ENCODE measurements at places on chromosomes 5 and 9.
A peak's percentile ranks its signal among the peaks of the same experiment; 100 is the strongest.

DNA sequence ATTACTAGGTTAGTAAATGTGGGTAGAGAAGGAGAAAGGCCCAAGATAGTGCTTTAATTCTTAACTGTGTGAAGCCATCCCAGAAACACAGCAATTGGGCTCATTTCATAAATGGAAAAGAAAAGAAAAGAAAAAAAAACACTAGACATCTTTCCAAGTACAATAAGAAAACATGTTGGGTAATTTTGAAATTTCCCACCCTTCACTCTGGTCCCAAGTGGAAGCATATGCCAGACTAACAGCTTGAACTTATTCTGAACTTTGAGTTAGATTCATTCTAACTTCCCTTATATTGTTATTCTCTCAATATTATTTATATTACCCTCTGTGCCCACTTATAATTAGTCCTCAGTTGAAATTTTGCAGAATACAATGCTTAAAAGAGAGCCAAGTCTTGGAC, 113.4 kb upstream of the GHR start:
- DNase-seq, result no peak

GRCh38 chr5:37208883-37209797, 40.0 kb downstream of the CPLANE1 start:
- DNase-seq, result no peak

GRCh38 chr9:134629586-134630392, 11.8 kb upstream of the COL5A1 start:
- DNase-seq, result no peak

GRCh38 chr9:31355159-31355882, 1029.1 kb upstream of the ACO1 start:
- DNase-seq, result no peak

DNA sequence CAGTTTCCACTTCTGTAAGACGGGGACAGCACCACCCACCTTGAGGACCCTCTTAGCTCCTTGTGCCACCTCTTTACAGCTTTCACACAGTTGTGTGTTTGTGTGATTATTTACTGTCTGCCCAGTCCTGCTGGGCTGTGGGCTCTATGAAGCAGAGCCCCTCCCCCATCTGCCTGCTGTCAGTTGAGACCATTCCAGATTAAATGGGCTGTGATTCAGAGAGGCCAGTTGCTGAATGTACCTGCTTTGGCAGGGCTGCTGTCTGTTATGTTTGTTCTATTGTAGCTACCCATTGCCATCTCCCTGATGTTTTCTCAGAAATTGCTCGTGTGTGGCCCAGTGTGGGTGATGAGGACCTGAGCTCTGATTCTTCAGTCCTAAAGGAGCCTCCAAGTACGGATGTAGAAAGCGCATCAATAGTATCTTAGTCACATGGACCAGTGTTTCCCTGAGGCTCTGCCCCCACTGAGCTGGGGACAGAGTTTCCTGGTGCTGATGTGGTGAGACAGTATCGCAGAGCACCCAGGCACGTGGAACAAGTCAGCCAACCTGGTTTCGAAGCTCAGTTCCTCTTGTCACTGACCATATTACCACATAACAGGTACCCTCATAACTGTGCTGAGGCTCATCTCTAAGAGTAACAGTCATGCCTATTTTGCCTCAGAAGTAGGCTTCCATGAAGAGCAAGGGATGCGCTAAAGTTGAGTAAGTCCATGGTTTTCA, 3.7 kb downstream of the ANGPTL2 start:
- no peak for DNase-seq

DNA sequence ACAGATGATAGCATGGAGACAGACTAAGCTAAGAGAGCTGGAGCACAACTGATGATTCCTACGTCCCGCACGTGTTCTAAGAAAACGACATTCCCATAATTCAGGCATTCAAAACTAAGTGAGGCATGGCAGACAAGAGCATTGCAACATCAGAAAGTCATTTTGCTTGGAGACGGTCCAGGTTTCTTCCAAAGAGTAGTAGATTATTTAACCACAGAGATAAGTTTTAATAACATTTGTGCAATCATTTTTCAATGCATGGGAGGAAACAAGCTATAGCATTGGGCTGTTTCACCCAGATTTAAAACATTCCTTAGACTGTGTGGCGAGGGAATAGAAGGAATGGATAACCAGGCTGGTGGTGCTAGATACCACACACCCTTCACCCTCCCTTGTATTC, 117.2 kb downstream of the APBA1 start:
- DNase-seq, result no peak

DNA sequence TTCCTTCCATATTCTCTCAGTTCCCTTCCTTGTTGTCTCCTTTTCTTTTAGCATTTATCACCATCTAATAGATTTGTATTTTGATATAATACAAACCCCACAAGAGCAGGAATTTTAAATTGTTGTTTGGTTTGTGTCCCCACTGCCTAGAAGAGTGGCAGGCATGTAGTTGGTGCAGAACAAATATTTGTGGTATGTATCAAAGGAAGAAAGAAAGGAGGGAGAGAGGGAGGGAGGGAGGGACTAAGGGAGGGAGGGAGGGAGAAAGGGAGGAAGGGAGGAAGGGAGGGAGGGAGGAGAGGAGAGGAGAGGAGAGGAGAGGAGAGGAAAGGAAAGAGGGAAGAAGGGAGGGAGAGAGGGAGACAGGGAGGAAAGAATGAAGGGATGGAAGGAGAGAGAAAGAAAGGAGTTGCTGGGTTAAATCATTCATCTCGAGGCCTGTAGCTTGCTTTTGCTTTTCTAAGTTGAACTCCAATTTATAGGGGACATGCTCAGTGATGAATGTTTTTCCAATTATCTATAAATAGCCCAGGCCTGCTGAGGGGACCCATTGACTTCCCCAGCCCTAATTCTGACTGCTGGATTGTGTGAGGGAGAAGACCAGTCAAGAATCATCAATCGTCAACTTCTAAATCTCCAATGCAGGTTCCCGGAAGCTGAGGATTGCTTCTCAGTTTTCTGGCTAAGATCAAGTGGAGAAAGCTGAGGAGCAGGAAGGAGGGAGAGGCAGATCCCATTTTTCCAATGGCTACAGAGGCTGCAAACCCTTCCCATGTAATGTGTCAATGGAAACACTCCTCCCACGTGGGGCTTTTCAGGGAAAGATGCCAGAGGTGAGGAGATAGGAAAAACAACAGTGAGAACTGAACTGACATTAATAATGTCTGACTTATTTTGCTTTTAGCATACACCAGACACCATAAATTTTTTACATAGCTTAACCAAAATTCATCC, 320.7 kb downstream of the ASTN2 start:
- no peak for DNase-seq

DNA sequence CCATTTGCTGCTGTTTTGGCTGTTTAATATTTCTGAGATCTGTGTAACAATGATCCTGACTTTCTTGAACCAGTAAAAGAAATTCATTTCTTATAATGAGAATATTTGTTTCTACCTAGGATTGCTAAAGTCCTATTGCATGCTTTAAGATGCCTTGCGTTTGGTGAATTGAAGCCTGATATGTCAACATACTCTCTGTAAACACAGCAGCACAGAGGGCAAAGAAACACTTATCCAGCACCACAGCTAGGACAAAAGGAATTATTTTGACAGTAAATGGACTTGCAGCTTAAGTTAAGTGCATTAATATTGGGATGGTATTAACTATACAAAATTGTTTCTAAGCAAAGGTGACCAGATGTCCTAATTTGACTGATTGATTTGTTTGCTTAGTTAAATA, 2031.2 kb upstream of the CDH6 start:
- no peak for DNase-seq

- DNase-seq, result no peak
These were observed 175.5 kb upstream of the KLF4 start for GRCh38 chr9:107665057-107665456.

GRCh38 chr9:136222906-136223285, 18.0 kb upstream of the LHX3 start:
- DNase-seq, result no peak

GRCh38 chr9:134010310-134011173, 14.7 kb upstream of the BRD3OS start:
- DNase-seq, result no peak

GRCh38 chr9:24712206-24712605, 166.5 kb upstream of the IZUMO3 start:
- DNase-seq, result no peak

DNA sequence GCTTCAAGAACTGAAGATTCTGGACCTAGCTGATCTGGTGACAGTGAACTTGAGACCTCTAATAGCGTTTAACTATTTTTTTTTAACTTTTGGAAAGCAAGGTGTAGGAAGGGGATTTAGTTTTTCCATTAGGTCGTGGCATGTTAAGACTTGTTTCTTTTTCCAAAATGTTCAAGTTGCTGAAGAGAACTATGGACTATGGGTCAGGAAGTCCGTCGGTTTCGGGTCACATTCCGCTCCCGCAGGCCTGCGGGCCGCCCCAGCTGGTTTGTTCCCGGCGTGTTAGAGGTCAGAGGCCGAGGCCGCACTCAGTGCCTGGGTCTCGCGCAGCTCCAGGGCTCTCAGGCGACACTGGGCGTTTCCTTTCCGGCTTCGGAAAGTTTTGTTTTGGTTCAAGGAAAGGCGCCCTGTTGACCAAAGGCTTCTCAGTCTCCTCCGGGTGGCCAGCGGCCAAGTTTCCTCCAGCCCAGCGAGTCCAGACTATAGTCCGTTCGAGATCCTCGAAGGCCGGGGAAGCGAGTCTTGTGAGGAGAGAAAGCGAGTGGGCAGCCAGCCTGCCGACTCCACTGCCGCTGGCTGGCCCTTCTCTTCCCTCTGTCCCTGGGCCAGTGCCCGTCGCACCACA, 586 bp upstream of the FCHO2 start:
- peak; percentile 0 for DNase-seq

GRCh38 chr9:101468116-101468515, 32.5 kb upstream of the ALDOB start:
- DNase-seq, result no peak

GRCh38 chr5:90932052-90932699, 373.6 kb downstream of the ADGRV1 start:
- DNase-seq, result peak; percentile 12

GRCh38 chr5:115855959-115856358, 14.2 kb downstream of the AP3S1 start:
- peak; percentile 41 for DNase-seq

DNA sequence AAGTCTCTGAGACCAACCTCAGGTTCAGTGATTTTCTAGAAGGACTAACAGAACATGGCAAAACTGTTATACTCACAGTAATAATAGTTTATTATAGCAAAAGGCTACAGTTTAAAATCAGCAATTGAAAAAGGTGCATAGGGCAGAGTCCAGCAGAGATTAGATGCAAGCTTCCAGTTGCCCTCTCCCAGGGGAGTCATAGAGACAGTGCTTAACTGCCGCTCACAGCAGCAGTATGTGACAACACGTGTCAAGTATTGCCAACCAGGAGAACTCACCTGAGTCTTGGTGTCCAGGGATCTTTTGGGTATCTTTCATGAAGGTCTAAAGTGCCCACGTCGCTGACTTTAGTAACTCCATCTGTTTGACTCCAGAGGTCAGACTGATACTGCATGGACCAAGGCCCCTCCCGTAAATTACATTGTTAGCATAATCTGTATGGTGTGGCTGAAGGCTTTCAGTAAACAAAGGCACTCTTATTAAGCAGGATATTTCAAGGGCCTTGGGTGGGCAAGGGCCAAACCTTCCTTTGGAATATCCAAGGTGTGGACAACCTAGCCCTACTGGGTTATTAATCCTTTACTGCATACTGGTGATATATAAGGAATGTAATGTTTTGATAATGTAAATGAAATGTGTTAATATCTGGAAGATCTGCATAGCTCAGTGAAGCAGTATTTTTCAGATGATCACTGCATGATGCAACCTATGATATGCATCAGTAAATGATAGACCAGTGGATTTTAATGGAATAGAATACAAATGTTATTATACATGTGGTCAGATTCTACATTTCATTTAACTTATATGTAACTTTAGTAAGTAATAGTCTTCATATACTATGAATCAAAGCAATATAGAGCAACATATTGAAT, 44.0 kb downstream of the RASA1 start:
- no peak for DNase-seq

DNA sequence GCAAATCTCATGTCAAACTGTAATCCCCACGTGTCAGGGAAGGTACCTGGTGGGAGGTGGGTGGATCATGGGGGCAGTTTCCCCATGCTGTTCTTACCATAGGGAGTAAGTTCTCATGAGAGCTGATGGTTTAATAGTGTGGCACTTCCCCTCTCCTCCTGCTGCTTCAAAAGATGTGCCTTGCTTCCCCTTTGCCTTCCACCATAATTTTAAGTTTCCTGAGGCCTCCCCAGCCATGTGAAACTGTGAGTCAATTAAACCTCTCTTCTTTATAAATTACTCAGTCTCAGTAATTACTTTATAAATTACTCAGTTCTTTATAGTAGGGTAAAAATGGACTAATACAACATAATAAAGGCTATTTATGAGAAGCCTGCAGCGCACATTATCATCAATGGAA, 7.1 kb upstream of the CNTRL start:
- DNase-seq, result peak; percentile 47

- DNase-seq, result no peak
These were observed 5.0 kb downstream of the SQSTM1 start for GRCh38 chr5:179825655-179826182.

DNA sequence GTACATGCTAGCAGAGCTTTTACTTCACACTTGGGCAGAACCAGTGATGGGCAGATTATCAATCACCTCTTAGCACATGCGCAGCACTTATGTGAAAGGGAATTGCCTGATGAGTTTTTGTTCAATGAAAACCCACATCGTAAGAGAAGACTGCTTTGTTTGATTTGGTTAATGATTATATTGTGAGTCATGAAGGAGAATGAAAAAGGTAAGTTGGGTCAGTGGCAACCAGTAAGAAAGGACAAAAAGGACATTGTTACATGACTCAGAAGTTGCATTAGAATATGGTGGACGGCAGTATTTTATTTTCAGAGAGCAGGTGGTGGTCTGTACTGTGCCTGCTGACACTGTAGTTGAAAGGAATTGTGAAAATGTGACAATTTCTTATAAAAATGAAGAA, 127.4 kb downstream of the AOPEP start:
- no peak for DNase-seq

- DNase-seq, result no peak
These were observed 355.3 kb downstream of the PRELID2 start for GRCh38 chr5:145479857-145480256.

DNA sequence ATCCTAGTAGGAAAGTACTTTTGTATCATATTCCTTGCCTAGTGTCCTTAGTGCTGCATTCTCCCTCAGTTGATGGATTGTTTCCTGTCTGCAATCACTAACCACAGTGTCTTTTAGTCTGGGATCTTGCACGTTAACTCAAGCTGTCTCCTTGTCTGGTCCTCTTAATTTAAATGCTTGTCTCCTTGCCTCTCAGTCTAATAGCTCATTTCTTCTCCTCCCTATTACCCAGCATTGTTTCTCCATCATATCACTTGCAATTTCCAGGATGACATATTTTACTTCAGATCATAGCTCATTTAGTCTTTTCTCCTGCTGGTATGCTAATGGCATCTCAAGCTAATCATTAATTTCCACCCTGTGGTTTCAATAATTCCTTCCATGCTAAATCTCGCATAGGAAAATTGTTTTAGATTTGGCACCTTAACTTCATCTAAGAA, 2052.0 kb upstream of the C9orf72 start:
- DNase-seq, result no peak

Data from HL-60 (cell line).